ENCODE measurements at places on chromosomes 13 and 19.

DNA sequence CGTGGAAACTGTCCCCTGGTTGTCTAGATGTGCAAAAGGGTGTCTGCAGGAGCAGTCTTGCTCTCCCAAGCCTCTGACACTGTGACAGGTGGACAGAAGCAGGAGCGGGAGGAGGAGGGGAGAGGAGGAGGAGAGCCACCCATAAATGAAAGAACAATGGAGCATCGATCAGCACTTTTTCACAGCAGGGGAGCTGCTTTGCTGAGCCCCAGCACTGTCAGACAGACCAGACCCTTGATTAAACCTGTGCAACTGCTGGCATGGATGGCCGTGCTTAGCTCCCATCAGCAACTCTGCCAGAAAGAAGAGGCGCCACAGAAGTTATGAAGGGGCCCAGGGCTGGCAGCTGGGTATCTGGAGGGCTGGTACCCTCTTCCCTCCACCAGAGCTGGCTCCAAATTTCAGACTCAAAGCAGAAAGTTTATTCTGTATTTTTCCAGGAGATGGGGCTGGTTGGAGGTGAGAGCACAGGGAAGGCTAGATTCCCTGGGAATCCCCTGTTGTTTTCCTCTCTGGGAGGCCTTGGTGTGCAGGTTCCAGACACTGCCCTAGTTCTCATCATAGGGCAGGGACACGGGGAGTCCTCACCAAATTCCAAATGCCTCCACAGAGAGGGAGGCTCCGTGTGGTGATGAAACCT lies 1192.2 kb downstream of the UQCRFS1 start:
- no peak for DNase-seq

- DNase-seq = no peak
Observed at GRCh38 chr13:33224686-33225085, 60.9 kb downstream of the STARD13 start.

- no peak for DNase-seq
Observed at GRCh38 chr19:48183356-48183755, 12.9 kb downstream of the ZSWIM9 start.

GRCh38 chr19:18992696-18993095 lies 40.6 kb downstream of the SUGP2 start:
- DNase-seq = no peak

- no peak for DNase-seq
Observed at GRCh38 chr13:20142927-20143480, 17.8 kb downstream of the GJA3 start.

DNA sequence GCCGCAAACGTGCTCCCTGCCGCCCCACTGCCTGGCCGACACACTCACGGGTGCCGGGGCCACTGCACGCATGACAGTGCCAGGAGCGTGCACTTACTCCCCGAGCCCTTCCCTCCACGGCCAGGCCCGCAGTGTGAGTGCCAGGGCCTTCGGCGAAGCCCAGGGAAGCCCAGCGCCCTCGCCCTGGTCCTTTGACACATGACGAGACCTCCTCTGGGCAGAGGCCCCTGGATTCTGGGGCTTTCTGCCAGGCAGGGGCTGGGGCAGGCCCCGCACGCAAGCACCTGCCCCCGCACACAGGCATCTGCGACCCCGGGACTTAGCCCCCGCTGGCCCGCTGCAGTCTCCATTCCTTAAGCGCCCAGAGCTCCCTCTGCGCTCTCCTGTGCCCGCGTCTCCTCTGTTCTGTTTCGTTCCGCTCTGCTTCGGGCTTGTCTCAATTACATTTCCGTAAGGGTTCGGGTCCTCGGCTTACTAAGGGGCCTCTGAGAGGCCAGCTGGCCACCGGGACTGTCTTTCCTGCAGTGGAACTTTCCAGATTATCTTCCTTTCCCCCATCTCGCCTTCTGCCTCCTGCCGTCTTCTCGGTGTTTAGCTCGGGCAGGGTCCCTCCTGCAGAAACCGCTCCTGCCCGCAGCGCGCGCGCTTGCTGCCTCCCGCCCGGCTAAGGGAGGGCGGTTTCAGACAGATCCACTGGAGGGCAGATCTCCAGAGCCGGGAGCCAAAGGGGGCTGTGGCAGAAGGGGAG lies 98.8 kb downstream of the ING1 start:
- DNase-seq = no peak

DNA sequence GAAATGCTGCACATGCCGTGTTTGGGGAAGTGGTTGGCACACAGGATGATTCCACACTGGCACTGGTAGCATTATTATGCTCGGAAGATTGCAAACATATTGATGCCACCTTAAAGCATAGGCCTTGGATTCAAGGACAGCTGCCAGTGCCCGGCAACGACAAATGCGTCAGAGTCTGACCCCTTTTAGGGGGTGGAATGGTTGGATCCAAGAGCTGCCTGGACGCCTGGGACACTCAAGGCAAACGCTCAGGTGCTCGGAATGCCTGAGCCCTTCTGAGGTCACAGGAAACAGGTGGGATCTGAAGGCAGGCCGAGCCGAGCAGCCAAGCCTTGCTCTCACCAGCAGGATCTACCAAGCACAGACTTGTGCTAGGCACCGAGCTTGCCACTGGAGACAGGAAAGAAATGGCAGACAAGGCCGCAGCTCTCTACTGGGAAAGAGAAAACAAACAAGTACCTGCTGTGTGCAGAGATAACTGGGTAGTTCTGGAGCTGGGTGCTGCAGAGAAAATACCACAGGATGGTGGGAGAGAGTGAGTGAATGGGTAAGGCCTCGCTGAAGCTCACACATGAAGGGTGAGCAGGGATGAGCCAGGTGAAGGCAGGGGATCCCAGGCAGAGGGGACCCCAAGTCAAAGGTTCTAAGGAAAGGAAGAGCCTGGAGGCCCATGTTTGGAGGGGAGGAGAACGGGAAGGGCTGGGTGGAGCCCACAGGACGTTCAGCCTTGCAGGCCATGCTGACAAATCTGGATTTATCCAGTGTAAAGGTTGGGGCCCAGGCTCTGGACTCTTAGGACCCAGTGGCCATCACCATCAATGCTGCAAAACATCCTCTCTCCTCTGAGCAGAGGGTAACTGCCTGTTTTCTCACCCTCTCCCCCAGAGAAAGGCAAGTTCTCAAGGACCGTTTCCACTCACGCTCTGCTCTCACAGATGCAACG lies 9.2 kb downstream of the RANBP3 start:
- peak; percentile 78 for DNase-seq

GRCh38 chr13:43544631-43545030 lies 242.1 kb downstream of the ENOX1 start:
- no peak for DNase-seq

- no peak for DNase-seq
Observed at GRCh38 chr13:66224663-66225062, 1005.5 kb downstream of the PCDH9 start.

DNA sequence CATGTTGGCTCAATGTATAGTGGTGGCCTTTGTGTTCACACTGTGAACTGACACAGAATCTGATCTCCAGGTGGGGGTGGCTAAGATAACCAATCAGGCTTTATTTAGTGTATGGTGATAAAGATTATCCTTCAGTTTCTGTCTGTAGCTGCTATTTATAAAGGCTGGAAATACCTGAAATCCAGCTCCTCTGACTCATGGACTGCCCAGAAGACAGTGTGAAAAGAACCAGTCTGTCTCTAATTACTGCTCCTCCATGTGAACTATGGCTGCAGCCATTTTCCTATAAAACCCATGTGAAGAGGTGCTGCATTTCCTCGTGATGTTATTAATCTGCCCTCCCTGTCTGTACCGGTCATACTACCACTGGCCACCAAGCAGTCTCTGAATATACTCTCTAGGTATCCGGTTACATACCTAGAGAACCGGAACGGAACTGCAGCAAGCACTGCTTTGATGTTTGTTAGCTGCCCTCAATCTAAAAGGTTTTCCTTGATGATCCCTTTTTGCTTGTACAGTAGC lies 238.0 kb downstream of the LHFPL6 start:
- peak; percentile 7 for DNase-seq

DNA sequence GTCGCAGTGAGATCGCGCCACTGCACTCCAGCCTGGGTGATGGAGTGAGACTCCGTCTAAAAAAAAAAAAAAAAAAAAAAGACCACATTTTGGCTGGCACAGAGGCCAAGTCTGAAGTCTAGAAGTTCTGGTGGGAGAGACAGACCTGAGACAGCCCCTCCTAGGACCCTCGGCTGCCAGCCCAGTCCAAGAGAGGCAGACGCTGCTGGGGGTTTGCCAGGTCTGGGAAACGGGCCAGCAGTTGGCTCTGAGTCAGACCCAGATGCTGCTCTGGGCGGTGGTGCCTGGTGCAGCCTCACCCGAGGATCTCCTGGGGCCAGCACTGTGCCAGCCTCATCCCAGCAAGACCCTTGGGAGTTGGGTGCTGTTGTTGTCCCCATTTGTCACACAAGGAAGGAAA lies 5.8 kb downstream of the FCHO1 start:
- DNase-seq = peak; percentile 80

GRCh38 chr13:64272681-64273080 lies 2857.0 kb upstream of the PCDH20 start:
- DNase-seq = no peak

GRCh38 chr13:77740931-77741596 lies 43.6 kb downstream of the SLAIN1 start:
- no peak for DNase-seq

- no peak for DNase-seq
Observed at GRCh38 chr19:6531956-6532243, 1.1 kb downstream of the TNFSF9 start.

- DNase-seq = no peak
Observed at GRCh38 chr13:113901642-113902041, 37.8 kb upstream of the GAS6 start.

DNA sequence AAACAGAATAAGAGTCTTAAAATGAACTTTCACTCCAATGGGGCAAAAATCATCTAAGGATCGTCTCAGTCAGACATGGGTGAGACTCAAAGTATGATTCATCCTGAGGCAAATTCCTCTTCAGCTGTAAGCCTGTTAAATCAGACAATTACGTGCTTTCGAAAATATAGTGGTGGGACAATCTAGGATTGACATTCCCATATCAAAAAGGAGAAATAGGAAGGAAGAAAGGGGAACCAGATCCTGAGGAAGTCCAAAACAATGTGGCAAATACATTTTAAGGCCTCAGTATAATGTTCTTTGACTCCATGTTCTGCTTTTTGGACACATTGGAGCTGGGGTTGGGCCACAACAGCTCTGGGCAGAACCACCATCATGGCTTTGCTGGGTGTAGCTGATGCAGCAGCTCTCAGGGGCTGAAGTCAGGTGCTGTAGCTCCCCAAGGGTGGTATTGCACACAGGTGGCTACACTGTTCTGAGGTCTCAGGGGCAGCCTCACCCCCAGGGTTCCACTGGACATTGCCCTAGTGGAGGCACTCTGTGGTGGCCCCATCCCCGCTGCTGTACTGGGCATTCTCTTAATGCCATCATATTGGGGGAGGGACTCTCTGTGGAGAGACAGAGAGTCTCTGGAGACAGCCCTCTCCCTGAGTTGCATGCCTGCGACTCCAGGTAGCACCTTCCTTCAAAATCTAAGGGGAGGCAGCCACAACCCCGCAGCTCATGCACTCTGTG lies 5.7 kb upstream of the FPR3 start:
- no peak for DNase-seq

DNA sequence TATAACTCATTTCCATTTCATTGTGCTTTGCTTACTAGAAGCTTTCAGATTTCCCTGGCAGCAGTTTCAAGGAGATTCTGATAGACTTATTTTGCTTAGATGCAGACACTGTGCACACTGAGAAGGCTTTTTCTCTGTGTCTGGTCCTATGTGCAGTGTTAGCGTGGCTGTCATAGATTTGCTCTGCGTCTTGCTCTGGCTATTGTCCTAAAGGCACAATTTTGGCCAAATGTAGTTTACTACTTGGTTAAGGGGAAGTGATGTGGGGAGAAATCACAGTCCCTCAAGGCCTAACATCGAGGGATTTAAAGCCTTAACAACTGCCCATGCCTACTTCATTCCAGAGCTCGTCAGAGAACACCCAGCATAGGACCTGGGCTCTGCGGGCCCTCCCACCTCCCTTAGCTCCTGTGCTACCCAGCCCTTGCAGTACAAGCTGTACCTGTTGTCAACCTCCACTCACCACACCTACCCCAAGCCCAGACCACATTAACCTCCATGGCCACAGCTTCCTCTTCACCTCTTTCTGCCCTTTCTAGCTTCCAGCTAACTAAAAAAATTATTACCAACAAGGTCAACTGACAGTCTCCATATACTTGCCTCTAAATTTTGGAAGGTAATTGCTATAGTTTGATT lies 38.9 kb upstream of the KATNAL1 start:
- DNase-seq = no peak

GRCh38 chr19:7258041-7258839 lies 36.0 kb downstream of the INSR start:
- DNase-seq = no peak

DNA sequence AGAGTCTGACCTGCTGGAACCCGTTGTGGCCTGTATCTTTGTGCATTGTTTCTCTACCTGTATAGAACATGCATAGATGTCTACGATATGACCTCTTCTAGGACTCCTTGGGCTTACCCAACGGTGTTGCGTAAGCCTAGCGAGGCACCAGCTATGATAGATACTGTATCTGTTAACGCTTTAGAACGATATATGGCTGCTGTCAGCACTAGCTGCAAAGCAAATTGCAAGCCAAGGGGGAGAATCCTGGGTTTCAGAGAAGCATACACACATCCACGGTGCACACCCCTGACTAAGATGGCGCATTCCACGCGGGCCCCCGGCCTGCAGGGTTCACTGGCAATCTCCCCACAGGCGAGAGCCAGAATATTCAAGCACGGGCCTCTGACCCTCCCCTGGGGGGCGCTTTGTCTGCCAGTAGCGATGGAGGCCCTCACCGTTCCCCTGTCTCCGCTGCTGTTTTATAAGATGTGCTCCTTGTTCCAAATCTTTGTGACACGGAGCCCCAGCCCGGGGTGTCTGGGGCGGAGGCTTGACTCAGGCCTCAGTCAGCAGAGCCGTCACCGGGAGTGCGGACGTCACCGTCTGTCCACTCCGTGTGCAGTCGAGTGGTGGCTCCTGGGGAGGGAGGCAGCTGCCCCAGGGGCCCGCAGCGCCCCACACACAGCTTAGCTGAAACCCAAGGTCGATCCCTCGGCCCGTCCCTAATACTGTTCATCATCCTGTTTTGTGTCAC lies 12.9 kb upstream of the RPS15 start:
- no peak for DNase-seq

DNA sequence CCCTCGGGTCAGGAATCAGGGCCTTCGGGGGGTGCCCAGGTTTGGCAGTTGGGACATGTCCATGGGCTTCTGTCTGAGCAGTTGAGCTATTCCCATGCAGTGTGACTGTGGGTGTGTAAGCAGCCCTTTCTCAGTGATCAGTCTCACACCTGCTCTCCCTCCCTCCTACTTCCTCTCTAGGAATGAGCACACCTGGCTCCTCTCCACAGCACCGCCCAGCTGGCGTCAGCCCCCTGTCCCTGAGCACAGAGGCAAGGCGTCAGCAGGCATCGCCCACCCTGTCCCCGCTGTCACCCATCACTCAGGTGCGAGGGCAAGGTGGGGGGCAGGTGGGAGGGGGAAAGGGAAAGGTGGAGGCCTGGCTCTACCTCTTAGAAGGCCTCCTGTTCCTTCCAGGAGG lies 25.9 kb downstream of the COMP start:
- no peak for DNase-seq

- DNase-seq = no peak
Observed at GRCh38 chr13:32850316-32851052, 165.7 kb upstream of the KL start.
